ENCODE measurements at places on chromosomes 5 and 9.

DNA sequence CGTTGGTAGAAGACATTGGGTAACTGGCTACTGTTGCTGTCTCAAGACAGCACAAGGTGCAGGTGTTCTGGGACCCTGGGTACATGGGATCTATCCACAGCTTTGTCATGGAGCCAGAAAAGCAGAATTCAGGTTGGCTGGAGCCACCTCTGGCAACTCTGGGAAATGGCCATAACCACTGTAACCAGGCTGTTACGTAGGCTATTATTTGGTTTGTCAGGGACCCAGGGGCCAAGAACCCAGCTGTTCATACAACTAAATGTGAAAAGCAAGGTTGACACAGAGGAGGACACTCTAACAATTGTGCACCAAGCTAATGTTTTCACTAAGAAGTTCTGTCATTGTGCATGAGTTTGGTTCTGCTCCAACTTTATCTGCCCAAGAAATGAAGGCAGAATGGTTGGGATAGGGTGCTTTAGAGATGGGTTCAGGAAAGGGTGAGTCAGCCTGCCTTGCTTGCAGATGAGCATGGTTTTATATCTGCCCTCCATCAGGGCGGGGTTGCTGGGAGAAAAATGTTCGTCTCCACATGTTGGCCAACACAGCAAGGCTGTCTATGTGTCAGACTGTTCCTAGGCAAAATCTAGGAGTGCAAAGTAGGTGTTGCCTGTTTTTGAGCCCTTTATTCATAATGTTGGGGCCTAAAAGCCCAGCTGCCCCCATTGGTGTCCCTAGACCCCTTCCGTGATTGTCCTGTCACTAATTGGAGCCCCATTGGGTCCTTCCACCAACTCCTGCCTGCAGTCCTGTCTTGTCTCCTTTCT lies 131.3 kb upstream of the DAP start:
- DNase-seq, result no peak

DNA sequence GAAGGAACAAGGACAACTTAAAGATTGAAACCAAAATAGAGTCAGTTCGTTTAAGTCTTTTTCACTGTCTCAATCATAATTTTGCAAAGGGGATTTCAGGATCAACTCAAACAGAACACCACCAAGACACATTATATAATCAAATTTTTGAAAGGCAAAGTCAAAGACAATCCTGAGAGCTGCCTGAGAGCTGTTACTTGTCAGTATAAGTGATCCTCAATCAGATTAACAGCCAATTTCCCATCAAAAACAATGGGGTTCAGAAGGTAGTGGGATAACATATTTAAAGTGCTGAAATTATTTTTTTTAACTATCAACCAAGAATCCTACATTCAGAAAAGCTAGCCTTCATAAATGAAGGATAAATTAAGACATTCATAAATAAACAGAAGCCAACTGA lies 19.3 kb upstream of the ABO start:
- no peak for DNase-seq

GRCh38 chr9:72356041-72356582 lies 8.9 kb downstream of the ZFAND5 start:
- DNase-seq, result no peak

DNA sequence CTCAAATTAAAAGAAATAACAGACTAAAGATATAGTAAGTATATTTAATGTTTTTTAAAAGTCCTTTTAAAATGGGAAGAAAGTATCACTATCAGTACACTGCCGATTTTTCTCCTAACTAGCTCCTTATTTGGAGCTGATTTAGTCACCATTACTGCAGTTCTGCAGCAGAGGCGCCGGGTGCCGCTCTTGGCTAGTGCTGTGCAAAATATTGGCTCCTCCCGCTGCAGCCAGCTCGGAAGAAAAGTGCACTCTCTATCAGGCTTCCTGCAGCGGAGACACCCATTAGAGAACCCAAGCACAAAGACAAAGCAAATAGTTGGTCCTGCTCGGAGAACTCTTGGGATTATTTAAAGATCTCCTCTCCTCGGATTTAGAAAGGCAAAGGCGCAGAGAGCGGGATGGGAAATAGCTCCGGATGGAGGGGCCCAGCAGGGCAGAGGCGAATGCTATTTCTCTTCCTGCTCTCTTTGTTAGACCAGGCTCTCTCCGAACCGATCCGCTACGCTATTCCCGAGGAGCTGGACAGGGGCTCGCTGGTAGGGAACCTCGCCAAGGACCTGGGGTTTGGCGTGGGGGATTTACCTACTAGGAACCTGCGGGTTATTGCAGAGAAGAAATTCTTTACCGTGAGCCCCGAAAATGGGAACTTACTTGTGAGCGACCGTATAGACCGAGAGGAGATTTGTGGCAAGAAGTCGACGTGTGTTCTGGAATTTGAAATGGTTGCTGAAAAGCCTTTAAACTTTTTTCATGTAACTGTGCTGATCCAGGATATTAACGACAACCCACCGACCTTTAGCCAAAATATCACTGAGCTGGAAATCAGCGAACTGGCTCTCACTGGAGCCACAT lies at the start of gene PCDHGB3:
Gene PCDHGB3 (plus strand): TSS at position 249 of the 855 bp plus-strand sequence. CDS start 153 bp downstream, at position 402.
- DNase-seq, result peak; percentile 27

GRCh38 chr9:129074106-129074505 lies 6.8 kb upstream of the DOLPP1 start:
- DNase-seq, result no peak

DNA sequence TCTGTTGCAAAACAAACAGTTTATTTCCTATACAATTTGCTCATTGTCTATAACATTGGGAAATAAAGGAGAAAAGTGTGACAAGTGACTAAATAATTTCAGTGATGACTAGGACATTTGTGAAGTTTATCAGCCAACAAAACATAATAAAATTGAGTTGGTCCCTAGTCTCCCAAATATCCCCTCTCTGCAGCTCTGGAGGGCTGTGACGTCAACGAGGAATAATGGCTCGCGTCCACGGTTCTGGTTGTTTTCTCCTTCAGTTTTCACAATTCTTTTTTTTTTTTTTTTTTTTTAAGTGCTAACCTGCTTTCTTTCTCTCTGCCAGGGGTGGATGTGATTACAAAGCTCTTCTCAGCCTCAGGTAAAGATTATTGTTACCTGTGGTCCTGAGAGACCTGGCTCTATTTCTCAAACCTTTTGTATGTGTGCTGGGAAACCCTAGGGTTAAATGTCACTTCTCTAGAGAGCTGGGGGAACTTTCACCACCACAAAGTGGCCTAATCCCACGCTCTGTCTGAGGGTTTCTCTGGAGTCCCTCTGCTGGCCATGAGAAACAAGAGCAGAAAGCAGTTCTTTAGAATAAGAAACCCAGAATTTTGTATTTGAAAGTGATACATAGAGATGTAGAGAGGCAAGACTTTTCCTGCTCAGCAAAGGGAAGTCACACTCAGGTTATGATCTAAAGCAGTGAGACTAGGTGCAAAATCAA lies 36.2 kb upstream of the ANKRD55 start:
- peak; percentile 14 for DNase-seq

- no peak for DNase-seq
Measured at GRCh38 chr5:172455511-172456061, 1.3 kb upstream of the SH3PXD2B start.

- DNase-seq, result peak; percentile 49
Measured at GRCh38 chr9:89605465-89606048, 745 bp downstream of the GADD45G start.

GRCh38 chr9:602716-603115 lies 238.8 kb upstream of the DMRT1 start:
- no peak for DNase-seq

DNA sequence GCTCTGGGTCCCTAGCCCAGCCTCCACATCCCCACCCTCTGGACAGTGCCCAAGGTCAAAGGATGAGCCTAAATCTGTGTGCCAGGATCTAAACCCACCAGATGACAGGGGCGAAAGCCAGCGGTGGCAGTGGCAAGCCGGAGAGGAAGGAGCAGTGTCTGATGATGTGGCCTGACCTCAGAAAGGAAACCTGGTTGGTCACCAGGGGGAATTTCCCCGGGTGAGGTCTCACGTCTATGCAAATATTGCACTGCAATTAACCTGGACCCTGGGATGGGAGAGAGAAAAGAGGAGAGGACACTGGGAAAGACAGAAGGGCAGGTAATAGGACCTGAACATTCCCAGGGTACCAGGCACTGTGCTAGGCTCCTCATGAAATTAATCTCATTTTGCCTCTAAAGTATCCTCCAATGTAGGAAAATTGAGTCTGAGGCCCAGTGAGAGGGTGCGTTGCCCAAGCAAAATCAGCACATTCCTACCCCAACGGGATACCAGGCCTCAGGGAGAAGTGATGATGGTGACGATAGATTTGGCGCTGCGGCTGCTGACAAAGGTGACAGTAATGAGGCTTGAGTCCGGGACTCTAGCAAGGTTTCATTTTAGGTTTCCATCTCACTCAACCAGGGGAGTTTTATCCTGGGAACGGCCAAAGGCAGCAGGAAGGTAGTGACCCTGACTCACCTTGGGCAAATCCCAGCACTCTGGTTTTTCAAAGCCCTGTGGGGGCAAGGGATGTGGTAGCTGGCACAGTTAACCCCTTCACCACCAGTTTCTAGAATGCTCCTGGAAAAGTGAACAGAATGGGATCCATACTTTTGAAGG lies 13.4 kb upstream of the TNIP1 start:
- peak; percentile 43 for DNase-seq

- DNase-seq, result no peak
Measured at GRCh38 chr5:169602535-169602934, 19.0 kb downstream of the SPDL1 start.

GRCh38 chr9:33932078-33932807 lies 115.3 kb downstream of the UBE2R2 start:
- DNase-seq, result no peak

- DNase-seq, result no peak
Measured at GRCh38 chr9:28583832-28584231, 1010.6 kb upstream of the C9orf72 start.
